ENCODE measurements at places on chromosomes 11 and 22.

DNA sequence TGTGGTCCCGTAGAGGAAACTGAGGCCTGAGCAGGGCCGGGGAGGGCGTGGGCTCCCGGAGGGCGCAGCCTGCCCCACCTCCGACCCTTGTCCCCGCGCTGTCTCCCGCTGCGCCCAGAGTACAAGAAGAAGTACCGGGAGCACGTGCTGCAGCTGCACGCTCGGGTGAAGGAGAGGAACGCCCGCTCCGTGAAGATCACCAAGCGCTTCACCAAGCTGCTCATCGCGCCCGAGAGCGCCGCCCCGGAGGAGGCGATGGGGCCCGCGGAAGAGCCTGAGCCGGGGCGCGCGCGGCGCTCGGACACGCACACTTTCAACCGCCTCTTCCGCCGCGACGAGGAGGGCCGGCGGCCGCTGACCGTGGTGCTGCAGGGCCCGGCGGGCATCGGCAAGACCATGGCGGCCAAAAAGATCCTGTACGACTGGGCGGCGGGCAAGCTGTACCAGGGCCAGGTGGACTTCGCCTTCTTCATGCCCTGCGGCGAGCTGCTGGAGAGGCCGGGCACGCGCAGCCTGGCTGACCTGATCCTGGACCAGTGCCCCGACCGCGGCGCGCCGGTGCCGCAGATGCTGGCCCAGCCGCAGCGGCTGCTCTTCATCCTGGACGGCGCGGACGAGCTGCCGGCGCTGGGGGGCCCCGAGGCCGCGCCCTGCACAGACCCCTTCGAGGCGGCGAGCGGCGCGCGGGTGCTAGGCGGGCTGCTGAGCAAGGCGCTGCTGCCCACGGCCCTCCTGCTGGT, 1.9 kb downstream of the NLRP6 start:
- peak; percentile 53 for DNase-seq

GRCh38 chr11:66915046-66915832, 42.9 kb downstream of the PC start:
- DNase-seq = no peak

DNA sequence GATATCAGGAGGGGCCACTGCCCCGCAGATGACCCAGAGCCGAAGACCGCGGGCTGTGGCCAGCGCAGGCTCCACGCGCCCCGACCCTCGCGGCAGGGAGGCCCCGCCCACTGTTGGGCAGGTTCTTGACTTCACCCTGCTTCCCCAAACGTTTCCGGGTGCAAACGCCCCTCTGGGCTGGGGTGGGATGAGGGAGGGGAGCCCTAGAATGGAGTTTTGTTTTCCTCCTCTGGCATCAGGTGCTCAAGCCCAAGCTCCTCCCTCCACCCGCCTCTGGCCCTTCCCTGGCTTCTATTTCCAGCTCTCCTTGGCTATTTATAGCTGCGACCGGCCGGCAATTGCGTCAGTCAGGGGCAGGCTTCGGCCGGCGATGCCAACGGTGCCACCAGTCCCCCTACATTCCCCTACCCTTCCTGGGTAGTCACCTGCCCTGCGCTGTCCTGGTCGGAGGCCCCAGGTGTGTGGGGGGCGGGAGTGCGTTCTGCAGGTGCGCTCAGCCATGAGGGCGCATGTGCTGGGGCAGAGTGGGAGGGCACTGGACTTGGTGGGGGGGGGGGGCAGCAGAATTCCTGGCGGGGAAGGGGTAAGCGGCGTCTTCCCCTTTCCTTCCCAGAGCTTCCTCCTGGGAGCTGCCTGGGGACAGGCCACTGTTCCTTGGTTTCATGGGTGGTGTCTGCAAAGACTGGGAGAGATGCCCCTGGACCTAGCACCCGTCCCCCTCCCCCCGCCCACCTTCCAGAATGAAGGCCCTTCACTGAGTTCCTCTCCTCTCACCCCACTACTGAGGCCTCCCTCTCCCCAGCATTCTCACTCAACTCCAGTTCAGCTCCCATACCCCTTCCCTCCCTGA, 23.6 kb downstream of the DUSP8 start:
- DNase-seq = peak; percentile 62

GRCh38 chr11:26493616-26494015, 78.4 kb downstream of the MUC15 start:
- no peak for DNase-seq

DNA sequence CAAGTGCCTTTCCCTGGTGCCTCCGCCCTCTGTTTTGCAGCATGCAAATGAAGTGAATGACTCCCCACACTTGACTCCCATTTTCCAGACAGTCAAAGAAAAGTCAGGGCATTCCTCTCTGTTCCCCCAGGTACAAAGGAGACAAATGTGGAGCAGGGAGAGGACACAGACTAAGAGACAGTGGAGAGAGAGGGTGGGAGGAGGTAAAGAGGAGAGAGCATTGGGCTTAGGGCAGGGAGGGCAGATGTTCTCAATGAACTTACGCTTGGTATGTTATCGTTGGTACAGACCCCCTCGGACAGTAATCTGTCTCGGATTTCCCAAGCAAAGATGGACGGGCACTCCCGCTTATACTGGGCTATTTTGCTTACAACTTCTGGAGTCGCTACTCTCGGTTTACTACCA, 9.8 kb downstream of the PAX6 start:
- DNase-seq = no peak

- no peak for DNase-seq
These were observed 83.2 kb upstream of the SYT13 start for GRCh38 chr11:45369313-45369712.

- no peak for DNase-seq
These were observed 3.4 kb upstream of the NHERF4 start for GRCh38 chr11:119181677-119182412.

DNA sequence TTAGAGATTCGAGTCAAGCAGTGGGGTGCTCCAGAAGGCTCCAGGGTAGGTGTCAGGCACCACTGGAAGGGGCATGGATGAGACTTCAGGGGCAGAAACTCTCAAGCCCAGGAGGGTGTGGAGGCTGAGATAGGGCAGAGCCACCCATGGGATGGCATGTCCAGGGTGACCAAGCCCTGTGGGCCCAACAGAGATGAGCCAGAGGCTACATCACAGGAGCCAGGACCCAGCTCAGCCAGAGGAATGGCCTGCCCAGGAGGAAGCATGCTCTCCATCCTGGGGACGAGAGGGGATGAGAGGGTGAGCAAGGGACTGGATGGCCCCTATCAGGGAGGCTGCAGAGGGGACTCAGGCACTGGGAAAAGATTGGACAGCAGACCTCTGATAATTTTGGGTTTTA, 42.8 kb downstream of the SLCO2B1 start:
- no peak for DNase-seq

GRCh38 chr11:92500453-92500852, 275.8 kb downstream of the FAT3 start:
- no peak for DNase-seq

DNA sequence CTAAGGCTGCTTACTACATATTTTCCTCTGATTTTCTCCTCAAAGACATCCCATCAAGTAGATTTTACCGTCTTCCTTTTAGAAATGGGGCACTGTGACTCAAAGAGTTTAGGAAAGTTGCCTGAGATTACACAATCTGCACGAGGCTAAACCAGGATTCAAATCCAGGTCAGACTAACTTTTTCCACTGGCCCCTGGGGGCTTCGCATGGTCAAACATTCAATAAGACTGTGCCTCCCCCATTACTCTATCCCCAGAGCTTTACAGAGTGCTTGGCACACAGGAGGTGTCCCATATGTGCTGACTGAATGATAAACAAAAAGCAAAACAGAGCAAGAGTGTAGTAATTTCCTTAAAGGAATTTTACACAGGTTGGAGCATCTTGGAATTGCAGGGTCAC, 118.1 kb upstream of the TEAD1 start:
- DNase-seq = no peak

- DNase-seq = no peak
These were observed 13.7 kb downstream of the TRMU start for GRCh38 chr22:46349238-46349637.

- DNase-seq = no peak
These were observed 18.9 kb upstream of the CARD18 start for GRCh38 chr11:105158436-105158835.

- DNase-seq = peak; percentile 18
These were observed 6.5 kb downstream of the OR52M1 start for GRCh38 chr11:4551346-4551979.

DNA sequence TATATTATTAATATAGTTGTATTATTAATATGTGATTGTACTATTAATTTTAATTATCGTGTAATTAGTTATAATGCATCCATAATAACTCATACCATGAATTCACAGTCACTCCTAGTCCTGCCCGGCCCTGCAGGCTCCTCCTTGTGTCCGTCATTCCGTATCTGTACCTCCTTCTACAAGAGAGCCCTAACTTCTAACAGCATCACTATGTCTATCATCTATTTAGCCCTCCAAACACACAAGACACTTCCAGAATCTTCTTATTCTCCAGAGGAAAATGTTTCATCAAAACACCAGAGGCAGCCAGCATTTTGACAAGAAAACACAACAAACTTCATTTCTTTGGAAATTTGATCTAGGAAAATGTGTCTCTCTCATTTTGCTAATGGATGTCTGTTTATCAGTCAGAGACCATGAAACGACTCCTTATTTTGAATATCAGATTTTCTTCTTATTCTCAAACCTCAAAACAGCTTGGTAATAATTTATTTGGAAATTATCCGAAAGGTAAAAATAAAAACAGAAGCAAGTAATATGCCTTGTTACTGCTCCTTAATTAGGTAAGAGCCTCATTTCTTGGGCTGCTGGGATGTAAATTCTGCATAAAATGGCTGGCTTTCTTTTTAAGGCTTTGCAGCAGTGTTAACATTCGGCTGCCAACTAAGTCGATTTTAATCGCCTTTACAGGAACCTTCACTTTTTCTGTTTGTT, 23.1 kb upstream of the SEPTIN5 start:
- DNase-seq = no peak

- no peak for DNase-seq
These were observed 37.3 kb upstream of the ARL14EP start for GRCh38 chr11:30285416-30286121.

DNA sequence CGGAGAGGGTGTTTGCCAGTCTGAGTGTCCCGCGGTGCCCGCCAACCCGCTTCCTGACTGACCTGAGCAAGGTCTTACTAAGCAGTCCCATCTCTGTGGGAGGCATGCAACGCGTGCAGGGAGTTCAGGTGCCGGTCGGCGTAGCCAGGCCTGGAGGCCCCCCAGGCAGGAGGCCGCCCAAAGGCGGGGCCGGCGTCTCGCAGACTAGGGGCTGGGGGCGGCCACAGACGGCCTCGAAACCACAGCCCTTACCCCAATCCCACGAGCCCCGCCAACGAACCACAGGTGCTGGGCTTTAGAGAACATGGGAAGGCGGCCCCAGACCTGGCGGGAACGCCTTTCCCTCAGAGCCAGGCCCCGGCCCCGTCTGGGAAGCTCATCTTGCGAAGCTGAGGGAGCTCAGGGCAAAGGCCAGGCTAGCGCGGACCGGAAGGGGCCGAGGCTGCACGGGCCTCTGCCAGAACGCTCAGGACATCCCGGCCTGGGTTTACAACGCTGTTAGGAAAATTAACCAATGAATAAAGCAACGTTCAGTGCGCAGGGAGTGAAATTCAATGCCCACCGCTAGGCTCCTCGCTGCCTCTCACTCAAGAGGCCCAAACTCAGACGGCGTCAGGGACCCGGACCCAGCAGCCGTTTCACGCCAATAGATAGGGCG, 2.1 kb upstream of the MTFP1 start:
- DNase-seq = no peak

DNA sequence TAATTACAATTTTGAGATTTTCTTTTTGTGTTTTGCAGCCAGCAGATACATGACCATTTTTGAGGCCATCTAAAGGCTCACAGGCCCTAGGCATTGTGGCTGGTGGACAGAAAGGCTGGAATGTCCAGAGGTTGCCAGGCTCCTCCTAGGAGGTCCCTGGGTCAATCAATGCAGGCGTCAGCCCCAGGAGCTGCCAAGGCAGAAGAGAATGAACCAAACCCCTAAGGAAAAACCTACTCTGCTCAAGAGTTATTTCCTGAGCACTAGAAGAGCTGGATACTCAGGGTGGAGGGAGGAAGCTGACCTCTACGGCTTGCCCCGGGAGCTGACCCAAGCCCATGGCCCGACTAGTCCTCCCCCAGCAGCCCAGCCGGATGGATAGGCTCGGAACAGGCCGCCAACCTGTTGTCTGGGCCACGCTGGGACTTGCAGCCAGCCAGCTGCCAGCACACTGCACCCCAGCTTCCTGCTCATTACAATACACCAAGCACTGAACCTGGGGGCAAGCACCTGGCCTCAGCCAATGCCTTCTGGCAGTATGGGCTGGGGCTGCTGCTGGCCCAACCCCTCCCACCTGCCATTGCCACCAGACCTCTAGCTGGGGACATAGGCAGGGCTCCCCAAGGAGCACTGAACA, 5.7 kb upstream of the SCGB1A1 start:
- DNase-seq = no peak

GRCh38 chr11:115676768-115677167, 172.6 kb upstream of the CADM1 start:
- peak; percentile 61 for DNase-seq

GRCh38 chr11:57426439-57426928, 437 bp downstream of the SLC43A3 start:
- no peak for DNase-seq

GRCh38 chr11:13126430-13126829, 117.3 kb downstream of the RASSF10 start:
- DNase-seq = peak; percentile 88

GRCh38 chr11:269146-269890, 8.9 kb upstream of the NLRP6 start:
- no peak for DNase-seq

DNA sequence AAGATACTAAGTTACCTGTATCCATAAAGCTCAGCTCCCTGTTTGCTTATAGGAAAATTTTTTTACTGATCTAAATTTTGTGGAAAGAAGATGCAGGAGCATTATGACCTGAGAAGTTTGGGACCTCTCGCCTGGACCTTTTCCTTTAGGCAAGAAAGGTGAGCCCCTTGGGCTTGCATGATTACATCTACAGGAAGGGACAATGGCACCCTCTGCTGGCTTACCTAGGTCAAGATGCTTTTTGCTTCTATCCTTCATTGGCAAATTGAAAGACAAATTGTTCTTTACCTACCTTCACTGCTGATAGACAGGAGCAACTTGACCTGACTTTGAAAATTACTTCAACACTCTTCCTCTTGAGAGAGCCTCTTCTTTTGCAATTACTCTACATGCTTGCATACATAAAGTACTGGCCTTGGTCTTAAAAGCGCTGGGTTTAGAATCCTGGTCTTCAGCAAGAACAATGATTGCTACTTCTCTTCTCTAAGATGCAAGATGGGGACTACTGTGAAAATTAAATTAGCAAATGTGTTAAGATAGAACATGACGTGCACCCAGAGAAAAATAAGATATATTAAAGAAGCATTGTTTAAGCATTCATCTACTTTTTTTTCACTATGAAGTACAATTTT, 147.2 kb downstream of the TRPC6 start:
- DNase-seq = peak; percentile 30

DNA sequence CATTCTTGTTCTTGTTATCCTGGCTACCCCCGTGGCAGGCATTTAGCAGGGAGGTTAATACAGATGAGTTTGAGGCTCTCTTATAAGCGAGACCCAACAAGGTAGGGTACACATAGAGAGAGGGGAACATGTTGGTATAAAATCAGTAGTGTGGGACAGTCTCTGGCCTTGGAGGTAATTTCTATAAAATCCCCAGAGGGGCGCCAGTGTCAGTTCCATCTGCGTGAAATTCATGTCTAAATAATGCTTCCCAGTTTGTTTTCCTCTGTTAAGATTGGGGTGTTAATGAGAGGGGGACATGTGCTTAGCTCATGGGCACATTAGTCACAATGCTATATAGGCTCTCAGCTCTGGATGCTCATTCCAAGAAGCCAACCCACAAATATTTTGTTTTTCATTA, 150.7 kb downstream of the MYO18B start:
- no peak for DNase-seq
